ENCODE measurements at places on chromosomes 7 and 10. TPM values are rescaled to one million over a fixed set of nuclear protein-coding genes. Genes with fewer than 3 reads are reported as not detected.

The TEX47 gene
- not detected for total RNA-seq

The METTL27 gene
- 5.5 TPM for total RNA-seq

The LRRD1 gene
- 0.13 TPM for total RNA-seq

The ZKSCAN1 gene
- total RNA-seq = 41.4 TPM

The HOGA1 gene
- total RNA-seq = 1.1 TPM

The PDE1C gene
- total RNA-seq = 4.0 TPM

The CADPS2 gene
- 33.1 TPM for total RNA-seq

The MCM10 gene
- total RNA-seq = 0.45 TPM

The TMEM213 gene
- not detected for total RNA-seq

The SOSTDC1 gene
- total RNA-seq = 4.6 TPM

The GIMAP4 gene
- total RNA-seq = 22.1 TPM

The NEUROD6 gene
- total RNA-seq = not detected

The UCN3 gene
- not detected for total RNA-seq

The GHRHR gene
- total RNA-seq = not detected

The HMX2 gene
- total RNA-seq = not detected

The MPP7 gene
- 26.1 TPM for total RNA-seq

The HIP1 gene
- 28.7 TPM for total RNA-seq

The EPHB4 gene
- 38.0 TPM for total RNA-seq

The GSTO1 gene
- 129 TPM for total RNA-seq

The GBX1 gene
- not detected for total RNA-seq

The DPCD gene
- total RNA-seq = 73.0 TPM

The SLC26A5 gene
- 3.8 TPM for total RNA-seq

The TRA2A gene
- 31.6 TPM for total RNA-seq

The OR9A2 gene
- not detected for total RNA-seq

The NAT16 gene
- total RNA-seq = not detected

The NME8 gene
- total RNA-seq = not detected

The ABCB4 gene
- total RNA-seq = 3.7 TPM

The SAP25 gene
- 6.2 TPM for total RNA-seq

The THSD7A gene
- total RNA-seq = 5.7 TPM

The POLR2J2 gene
- total RNA-seq = 4.0 TPM

The COL26A1 gene
- not detected for total RNA-seq

The PLAC9 gene
- total RNA-seq = 15.0 TPM

The PAPOLB gene
- 1.4 TPM for total RNA-seq

The FAM131B gene
- total RNA-seq = not detected

The TFAM gene
- 33.8 TPM for total RNA-seq

The TMEM196 gene
- not detected for total RNA-seq

The UBN2 gene
- 19.9 TPM for total RNA-seq

The ACSL5 gene
- 6.8 TPM for total RNA-seq

The YWHAG gene
- 39.6 TPM for total RNA-seq

The GRIFIN gene
- total RNA-seq = not detected

The TRIM73 gene
- total RNA-seq = 3.4 TPM

The IL6 gene
- total RNA-seq = 10.9 TPM
